ENCODE measurements at places on chromosomes 1 and 21.
A peak's percentile ranks its signal among the peaks of the same experiment; 100 is the strongest.

GRCh38 chr1:41957568-41957967 lies 38.8 kb upstream of the HIVEP3 start:
- no peak for DNase-seq

- no peak for DNase-seq
Observed at GRCh38 chr1:108046026-108046425, 81.0 kb upstream of the VAV3 start.

- DNase-seq: no peak
Observed at GRCh38 chr1:170377440-170377839, 154.5 kb upstream of the GORAB start.

GRCh38 chr1:17187051-17187450 lies 17.9 kb upstream of the PADI1 start:
- no peak for DNase-seq

DNA sequence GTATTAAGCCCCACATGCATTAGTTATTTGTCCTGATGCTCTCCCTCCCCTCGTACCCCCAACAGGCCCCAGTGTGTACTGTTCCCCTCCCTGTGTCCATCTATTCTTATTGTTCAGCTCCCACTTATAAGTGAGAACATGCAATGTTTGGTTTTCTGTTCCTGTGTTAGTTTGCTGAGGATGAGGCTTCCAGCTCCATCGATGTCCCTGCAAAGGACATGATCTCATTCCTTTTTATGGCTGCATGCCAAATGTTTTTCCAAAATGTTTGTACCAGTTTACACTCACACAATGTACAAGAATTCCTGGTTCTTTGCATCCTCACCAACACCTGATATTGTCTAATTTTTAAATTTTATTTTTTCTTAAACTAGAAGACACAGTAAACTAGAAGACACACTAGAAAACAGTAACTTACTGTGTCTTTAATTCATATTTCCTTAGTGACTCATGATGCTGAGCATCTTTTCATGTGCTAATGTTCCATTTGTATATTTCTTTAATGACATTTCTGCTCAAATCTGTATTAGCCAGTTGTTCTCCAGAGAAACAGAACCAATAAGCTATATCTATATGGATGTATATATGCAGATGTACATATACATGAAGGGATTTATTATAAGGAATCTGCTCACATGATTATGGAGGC lies 19.4 kb upstream of the USP1 start:
- DNase-seq: no peak

- peak; percentile 77 for DNase-seq
Observed at GRCh38 chr1:99266726-99267125, 2.4 kb downstream of the PLPPR4 start.

- DNase-seq: no peak
Observed at GRCh38 chr1:219773110-219773509, 155.2 kb downstream of the SLC30A10 start.

DNA sequence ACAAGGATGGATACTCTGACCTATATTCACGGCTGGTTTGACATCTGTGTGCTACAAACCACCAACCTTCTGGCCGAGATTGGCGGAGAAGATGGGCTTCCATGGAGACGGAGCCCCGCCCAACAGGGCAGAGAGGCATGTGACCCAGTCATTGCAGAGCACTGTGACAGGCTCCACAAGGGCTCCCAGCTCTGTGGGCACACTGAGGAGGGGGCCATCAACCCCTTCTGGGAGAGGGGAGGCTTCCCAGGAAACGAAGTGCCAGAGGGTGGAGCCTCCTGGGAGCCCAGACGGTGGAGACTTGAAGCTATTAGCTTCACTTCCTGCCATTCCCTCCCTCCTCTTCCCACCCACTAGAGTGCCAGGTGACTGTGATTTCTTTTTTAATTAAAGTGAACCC lies 71.6 kb upstream of the IFFO2 start:
- no peak for DNase-seq

DNA sequence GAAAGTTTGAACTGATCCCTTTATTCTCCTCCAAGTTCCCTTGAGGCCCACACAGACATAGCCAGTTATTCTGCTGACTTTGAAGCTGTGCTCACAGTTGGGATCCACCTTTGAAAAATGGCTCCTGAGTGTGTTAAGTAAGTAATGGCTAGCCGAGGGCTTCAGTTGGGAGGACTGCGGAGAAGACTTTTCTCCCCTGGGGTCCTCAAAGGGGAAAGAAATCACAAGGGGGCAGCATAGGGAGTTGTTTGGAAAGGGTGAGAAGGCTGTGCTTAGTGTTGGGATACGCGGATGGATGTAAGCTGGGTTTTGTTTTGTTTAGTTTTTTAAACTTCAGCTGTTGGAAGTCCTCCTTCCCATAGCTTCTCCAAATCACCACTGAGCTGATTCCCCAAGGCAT lies 8.3 kb downstream of the PGM1 start:
- no peak for DNase-seq

DNA sequence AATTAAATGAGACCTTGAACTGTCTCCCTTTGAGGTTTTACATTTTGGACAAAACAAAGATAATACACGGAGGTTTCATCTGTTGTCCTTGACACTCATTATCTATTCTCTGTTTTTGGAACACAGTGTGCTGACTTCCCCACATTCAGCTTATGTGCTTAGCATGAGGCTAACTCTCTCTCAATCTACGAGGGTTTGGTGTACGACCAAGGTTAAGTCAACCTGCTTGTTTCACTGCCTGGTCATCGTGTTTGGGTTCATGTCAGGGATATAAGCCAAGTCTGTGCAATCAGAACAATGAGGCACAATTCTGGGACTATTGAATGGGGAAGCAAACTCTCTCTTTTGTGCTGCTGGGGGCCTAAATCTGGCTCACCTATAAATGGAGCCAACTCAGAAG lies 328.5 kb upstream of the USP25 start:
- no peak for DNase-seq

- DNase-seq: no peak
Observed at GRCh38 chr1:73180397-73181189, 898.3 kb upstream of the NEGR1 start.

DNA sequence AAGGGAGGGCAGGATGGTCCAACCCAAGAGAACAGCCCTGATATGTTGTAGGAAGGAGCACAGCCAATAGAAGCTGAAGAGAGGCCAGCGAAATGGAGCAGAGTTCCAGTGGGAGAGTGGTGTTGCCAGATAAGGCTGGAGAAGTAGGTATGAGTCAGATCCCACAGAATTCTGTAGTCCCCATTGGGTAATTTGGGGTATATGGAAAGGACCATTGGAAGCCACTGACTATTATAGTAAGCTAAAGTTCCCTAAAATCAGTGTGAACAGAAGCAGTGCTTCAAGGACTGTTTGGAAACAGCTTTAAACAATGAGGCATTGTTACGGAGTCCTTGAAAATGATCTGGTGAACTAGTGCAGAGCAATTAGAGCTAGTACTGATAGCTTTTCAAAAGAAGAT lies 63.0 kb downstream of the DISP1 start:
- no peak for DNase-seq

DNA sequence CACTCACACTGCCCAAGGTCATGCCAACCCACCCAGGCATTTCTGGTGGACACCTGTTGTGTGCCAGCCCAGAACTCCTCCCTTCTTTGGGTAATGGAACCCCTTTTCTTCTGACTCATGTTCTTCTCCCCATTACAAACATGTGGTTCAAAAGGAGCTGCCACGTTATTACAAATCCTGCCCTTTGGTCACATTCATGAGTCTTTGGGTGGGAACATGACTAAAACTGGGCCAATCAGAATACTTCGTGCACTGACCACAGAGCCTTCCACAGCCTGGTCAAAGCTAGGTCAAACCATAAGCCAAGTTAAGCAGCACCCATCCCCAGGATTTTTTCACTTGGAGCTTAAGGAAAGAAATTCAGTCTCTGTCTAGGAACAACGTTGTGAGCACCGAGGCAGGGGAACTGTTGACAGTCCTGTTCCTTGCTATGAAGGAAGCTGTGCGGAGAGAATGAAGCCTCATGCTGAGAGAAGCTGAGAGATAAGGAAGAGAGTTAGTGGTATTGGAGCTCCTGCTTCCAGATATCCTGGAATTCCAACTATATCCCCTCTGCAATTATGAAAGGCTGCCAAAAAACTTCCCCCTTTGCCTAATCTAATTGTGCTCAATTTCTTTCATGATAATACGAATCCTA lies 46.8 kb upstream of the DIPK1A start:
- DNase-seq: no peak

- DNase-seq: peak; percentile 59
Observed at GRCh38 chr21:31520561-31521098, 138.9 kb upstream of the SOD1 start.

DNA sequence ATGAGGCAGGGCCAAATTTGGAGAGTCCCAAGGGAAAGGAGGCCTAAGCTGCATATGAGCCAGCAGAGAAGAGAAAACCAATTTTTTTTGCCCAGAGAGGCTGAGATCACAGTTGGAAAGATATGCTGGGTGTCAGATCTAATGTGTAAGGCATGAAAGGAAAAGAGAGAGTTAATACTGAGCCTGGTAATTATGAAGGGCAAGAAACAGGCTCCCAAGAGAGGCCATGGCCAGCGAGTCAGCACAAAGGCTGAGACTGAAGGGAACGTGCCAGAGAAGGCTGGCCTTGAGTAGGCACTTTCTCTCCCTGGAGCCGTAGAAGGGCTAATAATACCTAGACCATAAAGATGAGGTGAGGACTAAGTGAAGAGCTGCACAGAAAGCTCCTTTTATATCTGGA lies 31.8 kb upstream of the BEND5 start:
- DNase-seq: no peak

GRCh38 chr1:154557248-154557938 lies 1.1 kb downstream of the UBE2Q1 start:
- no peak for DNase-seq

DNA sequence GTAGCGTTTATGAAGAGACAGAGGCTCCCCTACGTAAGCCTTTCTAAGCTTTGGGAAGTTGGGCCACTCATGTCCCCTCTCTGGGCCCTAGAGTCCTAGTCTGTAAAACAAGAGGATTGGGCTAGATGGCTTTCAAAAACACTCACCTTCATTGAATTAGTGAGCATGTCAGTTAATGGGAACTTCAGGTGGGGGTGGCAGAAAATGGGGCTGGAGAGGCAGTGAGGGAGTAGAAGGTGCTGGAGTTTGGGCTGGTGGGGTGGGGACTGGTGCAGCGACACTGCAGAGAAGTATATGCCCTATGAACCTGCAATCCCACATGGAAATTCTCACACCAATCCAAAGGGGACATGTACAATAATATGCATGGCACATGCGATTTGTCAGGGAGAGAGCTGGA lies 182.7 kb downstream of the C1orf94 start:
- no peak for DNase-seq

GRCh38 chr1:16302709-16303627 lies 49.3 kb downstream of the FBXO42 start:
- DNase-seq: no peak

DNA sequence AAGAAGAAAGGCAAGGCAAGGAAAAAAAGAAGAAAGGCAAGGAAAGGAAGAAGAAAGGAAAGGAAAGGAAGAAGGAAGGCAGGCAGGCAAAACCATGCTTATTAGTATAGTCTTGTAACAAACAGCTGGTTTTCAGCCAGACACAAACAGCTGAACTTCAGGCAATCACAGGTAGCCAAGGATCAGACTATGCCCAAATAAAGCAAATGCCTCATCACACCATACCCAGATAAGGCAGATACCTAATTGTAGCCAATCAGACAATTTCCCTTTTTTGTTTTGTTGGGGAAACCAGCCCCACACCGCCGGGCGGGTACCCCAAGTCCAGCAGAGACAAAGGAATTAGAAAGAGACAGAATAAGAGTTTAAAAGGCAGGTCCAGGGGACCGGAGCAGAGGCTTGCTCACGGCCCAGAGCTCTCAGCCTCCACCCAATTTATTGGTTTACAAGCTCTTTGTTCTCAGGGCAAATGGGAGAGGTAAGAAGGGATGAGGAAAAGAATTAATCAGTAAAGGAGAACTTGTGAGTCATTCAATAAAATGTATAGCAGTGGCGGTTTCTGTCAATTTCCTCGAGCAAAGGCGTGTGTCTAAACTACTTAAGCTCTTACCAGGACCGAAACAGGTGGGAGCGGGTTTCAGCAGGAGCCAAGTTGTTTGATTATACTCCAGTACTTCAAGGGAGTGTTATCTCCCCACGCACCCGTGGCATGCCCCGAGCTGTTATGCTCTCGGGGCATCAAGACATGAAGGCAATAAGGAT lies 886.8 kb downstream of the KCNT2 start:
- DNase-seq: no peak

DNA sequence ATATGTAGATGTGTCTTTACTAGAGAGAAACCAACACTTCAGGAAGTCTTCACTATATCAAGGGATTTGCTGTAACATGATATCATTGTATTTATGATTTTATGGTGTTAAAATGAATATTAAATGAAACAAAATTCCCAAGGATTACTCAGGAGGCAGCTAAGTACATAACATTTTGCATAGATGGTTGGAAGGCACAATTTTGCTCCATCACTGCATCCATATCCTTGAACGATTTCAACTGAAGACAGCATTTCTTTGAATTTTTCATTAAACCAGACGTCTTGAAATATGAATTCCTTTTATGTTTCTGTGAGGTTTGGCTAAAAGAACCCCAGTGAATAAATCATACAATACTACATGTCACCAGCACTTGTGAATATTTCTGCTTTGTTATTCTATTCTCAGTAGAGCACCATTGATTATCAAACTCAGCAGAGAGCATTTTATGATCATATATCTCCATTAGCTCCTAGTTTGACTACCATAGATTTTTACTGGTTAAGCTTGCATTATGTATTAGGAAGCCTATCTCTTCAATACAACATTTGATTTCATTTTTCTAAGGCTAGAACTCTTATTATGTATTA lies 37.3 kb downstream of the SPATA17 start:
- DNase-seq: no peak

GRCh38 chr1:51963592-51964308 lies 26.8 kb downstream of the RAB3B start:
- no peak for DNase-seq

DNA sequence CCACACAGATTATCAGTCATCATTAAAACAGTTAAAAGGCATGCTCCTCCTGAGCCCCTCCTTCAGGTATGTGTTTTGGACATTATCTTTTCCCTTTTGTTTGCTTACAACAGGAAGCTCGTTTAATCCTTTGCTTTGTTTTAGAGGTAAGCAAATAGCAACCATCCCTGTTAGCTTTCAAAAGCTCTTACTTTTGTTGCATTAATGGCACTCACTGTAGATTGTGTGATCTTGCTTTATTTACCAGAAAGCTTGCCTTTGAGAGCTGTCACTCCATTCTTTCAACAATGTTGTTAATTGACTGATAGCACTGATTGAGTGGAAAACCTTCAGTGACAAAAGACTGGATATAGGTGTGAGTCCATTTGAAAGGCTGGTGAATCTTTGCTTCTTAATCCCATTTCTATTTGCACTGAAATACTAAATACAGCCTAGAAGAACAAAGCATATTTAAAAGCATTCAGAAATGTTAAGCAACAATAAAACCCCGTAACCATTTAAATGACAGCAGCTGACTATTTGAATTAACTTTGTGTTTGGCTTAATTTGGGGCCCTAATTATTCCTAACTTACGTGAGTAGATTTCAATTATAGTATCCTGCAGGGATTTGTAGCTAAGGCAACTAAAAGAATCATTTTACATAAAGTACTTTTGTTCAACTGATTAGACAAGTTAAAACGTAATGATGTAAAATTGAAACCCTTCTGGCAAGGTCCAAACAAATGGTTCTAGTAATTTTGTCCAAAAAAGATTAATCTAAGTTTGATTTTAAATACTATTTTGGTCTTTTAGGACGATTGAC lies 48.3 kb downstream of the ADGRL2 start:
- DNase-seq: no peak
